Kidney epithelial cell (primary cell): ENCODE measurements at places on chromosomes 11 and 22. TPM values are rescaled to one million over a fixed set of nuclear protein-coding genes. Genes with fewer than 3 reads are reported as not detected.

The ROBO3 gene
- 57.0 and 70.2 TPM in 2 replicates for total RNA-seq

DNA sequence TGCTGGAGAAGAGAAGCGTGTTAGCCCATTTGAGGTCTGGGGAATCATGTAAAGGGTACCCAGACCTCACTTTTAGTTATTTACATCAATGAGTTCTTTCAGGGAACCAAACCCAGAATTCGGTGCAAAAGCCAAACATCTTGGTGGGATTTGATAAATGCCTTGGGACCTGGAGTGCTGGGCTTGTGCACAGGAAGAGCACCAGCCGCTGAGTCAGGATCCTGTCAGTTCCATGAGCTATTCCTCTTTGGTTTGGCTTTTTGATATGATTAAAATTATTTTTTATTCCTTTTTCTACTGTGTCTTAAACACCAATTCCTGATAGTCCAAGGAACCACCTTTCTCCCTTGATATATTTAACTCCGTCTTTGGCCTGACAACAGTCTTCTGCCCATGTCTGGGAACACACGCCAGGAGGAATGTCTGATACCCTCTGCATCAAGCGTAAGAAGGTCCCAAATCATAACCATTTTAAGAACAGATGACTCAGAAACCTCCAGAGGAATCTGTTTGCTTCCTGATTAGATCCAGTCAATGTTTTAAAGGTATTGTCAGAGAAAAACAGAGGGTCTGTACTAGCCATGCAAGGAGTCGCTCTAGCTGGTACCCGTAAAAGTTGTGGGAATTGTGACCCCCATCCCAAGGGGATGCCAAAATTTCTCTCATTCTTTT lies 65.2 kb downstream of the ALX4 start:
- DNase-seq: no peak

DNA sequence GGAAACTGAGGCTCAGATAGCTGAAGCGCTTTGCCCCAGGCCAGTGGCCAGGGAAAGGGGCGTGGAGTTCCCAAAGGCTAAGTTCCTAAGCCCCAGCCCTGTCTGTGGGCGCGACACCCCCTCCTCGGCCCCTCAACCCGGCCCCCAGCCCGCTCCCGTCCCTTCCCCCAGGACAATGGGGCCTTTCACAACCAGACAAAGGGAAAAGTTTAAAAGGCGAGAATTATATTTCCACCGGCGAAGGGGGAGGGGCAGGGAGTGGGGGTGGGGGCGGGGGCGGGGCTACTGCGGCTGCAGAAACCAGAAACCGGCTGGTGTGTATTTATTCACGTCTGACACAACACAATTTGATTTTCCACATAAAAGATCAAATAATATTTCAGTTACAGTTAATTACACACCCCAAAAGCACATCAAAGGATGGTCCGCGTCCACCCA lies 192.1 kb downstream of the MN1 start:
- DNase-seq: no peak

The CHRM1 gene
- total RNA-seq: not detected in 2 replicates

- DNase-seq: no peak
Observed at GRCh38 chr22:40958299-40958698, 7.1 kb downstream of the RBX1 start.

The OR4C12 gene
- total RNA-seq: not detected in 2 replicates

The CREBZF gene
- 21.4 and 24.7 TPM in 2 replicates for total RNA-seq

The BRSK2 gene
- 0.75 and 2.4 TPM in 2 replicates for total RNA-seq

- no peak for DNase-seq
Observed at GRCh38 chr11:11476499-11476898, 123.4 kb upstream of the CSNK2A3 start.

- DNase-seq: no peak
Observed at GRCh38 chr11:73801136-73801535, 13.5 kb downstream of the MRPL48 start.

DNA sequence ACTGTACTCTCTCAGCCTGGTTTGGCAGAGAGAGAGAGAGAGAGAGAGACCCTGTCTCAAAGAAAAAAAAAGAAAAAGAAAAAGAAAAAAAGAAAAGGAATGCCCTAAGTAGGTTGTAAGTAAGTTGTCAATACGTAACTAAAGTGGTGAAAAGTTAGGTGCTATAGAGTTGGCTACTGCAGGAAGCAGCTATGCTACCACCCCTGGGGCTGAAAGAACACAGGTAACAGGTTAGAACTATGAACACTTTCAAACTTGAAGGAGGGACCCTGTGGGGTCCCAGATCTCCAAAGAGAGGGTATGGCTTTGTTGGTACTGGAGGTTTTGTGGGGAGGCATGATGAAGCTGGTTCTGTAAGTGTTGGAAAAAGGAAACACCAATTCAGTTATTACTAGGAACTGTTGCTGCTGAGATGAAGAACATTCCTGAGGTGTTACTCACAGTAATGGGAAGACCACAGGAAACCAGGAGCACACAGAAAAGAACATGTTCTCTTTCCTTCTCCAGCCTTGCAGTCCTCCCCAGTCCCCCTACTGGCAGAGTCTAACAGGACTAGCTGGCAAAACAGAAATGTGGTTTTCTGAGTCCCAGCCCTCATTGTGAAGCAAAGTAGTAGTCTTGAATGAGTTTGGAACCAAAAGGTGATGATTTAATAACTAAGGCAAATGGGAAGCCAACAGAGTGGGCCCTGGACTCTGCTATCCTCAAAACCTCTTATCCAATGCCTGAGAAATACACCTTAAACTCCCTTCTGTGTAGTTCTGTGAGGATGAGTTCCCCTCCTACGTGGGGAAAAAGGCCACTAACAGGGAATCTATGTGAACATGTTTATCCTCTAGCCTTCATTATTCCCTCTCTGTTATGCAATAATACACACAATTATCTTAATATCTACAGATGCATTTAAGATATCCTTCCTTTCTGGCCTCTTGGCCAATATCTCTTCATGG lies 427.0 kb upstream of the DDI1 start:
- DNase-seq: peak; percentile 94

- DNase-seq: no peak
Observed at GRCh38 chr11:63614136-63614671, at the start of gene PLAAT3. TSS of gene PLAAT3 (minus strand) at chr11:63614433. CDS start at chr11:63614014, 419 bp downstream.

DNA sequence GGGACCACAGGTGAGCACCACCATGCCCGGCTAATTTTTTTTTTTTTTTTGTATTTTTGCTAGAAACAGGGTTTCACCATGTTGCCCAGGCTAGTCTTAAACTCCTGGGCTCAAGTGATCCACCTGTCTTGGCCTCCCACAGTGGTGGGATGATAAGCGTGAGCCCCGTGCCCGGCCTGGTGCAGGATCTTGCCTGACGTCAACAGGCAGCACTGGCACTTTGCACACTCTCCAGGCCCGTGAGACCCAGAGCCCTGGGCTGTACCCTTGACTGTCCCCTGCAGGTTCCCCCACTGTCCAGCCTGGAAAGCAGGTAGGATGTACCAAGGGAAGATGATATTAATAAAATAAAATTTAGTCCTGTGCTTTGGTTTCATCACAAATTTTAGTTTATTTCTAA lies 29.1 kb upstream of the PANX2 start:
- no peak for DNase-seq

The NEFH gene
- 5.2 and 5.7 TPM in 2 replicates for total RNA-seq

The BRMS1 gene
- total RNA-seq: 84.9 and 86.5 TPM in 2 replicates

DNA sequence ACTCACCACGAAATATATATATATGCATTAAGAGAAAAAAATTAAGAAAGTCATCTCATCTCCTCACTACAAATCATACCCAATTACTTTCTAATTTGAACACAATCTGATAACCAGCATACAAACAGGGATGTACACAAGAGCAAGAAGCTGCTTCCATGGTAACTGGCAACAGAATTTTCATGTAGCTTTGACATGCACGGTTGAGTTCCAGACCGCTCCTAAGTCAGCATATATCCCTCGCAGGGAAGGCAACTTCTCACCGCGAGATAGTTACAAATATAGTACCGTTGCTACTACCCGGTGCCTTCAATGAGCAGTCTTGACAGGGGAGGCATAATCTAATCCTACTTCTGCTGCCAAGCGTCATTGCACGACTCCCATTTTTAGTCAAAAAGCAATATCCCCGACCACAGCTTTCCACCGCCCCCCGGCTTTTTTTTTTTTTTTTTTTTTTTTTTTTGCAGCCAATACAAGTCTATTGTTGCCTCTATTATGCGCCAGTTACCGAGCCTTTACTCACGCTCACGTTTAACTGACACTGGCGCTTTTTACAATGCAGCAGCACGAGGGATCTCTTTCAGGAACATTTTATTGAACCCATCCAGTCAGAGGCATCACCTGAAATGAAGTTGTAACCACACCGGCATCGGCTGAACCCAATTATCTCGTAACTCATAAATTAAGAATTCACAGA lies 2.2 kb downstream of the CADM1 start:
- no peak for DNase-seq

The NLRP10 gene
- total RNA-seq: not detected in 2 replicates

- DNase-seq: no peak
Observed at GRCh38 chr11:60945295-60945667, 6.7 kb downstream of the SLC15A3 start.

The TMEM45B gene
- total RNA-seq: 2.3 and 2.8 TPM in 2 replicates

The HOATZ gene
- total RNA-seq: not detected in 2 replicates

GRCh38 chr11:129412494-129412893 lies 36.8 kb downstream of the BARX2 start:
- DNase-seq: no peak

The KLHL35 gene
- 1.5 and 6.8 TPM in 2 replicates for total RNA-seq

The GAL3ST1 gene
- 2.5 and 4.0 TPM in 2 replicates for total RNA-seq

The SLC5A1 gene
- 0.38 and 0.55 TPM in 2 replicates for total RNA-seq

- DNase-seq: no peak
Observed at GRCh38 chr11:127070808-127071207, 70.2 kb upstream of the KIRREL3 start.

The C11orf42 gene
- not detected in 2 replicates for total RNA-seq

DNA sequence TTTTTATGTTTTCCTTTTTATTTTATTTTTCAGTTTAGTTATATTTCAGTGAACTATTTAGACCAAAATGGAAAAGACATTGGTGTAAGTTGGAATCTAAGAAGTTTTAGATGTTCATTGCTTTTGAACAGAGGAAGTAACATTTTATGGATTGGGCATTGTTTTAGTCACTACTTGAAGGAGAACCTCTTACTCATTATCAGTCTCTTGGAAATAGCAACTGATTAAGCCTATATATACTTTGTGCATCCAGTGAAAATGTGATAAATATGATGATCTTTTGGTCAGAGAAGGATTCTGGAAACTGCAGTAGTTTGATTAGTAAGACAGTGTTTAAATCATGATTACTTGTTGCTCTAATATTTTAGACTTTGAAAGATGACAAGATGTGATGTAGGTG lies 14.4 kb downstream of the ARHGEF12 start:
- DNase-seq: no peak

- DNase-seq: no peak
Observed at GRCh38 chr11:66280428-66280827, 2.5 kb downstream of the CNIH2 start.

GRCh38 chr11:65856689-65857499 lies 1.1 kb downstream of the CFL1 start:
- no peak for DNase-seq

GRCh38 chr11:43871051-43871450 lies 9.6 kb upstream of the ALKBH3 start:
- DNase-seq: no peak

- DNase-seq: no peak
Observed at GRCh38 chr11:130738611-130739010, 177.7 kb downstream of the SNX19 start.

DNA sequence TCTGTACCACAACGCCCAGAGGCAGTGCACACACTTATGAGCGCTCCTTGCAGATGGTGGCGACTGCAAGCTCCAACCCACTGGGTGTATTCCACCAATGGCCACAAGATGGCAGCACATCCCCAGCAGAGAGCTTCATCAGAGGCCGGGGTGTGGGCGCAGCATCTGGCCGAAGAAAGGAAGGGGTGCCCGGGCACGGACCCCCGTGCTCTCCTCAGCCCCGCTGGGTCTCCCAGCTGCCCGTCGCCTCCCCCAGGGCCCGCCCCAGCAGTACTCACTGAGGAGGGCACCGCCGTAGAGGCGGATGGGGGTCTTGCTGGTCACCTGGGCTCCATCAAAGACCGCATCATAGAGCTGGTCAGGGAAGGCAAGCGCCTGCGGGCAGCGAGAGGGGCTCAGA lies 14.2 kb downstream of the TP53I11 start:
- DNase-seq: no peak

DNA sequence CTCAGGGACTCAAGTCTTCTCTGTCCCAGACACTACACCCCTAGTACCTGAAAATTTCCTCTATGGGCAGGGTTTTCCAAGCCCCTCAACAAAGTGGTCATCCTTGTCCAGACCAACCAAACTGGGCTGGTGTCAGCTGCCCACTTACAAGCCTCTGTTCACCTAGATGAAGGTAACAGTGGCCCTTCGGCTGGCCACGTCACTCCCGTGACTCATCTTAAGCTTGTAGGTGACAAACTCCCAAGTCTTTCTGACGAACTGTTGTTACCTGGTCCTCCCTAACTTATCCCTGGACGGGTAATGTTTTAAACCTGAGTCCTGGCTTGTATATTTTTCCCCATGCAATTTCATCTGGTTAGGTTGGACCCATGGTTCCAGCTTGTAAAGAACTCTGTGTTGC lies 4.7 kb downstream of the CXCR5 start:
- no peak for DNase-seq

GRCh38 chr11:78533399-78533798 lies 41.3 kb downstream of the NARS2 start:
- no peak for DNase-seq

- DNase-seq: no peak
Observed at GRCh38 chr11:122025757-122026156, 90.3 kb downstream of the BLID start.

DNA sequence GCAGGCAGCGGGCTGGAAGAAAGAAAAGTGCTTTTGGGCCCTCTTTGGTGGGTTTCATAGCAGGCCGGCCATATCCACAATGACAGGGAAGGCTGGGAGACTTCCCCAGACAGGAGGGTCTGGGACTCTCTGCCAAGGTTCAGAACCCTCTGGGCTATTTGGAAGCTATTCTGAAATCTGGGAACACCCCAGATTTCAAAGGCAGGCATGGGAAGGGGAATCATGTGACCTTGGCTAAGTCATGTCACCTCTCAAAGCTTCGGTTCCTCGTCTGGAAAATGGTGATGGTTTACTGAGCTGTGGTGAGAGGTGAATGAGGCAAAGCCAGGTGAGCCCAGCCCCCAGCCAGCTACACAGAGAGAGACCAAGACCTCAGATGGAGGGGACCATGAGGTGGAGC lies 4.6 kb downstream of the CASTOR1 start:
- DNase-seq: no peak

- DNase-seq: no peak
Observed at GRCh38 chr11:16178273-16178672, 178.1 kb downstream of the SOX6 start.

The DDI1 gene
- total RNA-seq: not detected in 2 replicates

DNA sequence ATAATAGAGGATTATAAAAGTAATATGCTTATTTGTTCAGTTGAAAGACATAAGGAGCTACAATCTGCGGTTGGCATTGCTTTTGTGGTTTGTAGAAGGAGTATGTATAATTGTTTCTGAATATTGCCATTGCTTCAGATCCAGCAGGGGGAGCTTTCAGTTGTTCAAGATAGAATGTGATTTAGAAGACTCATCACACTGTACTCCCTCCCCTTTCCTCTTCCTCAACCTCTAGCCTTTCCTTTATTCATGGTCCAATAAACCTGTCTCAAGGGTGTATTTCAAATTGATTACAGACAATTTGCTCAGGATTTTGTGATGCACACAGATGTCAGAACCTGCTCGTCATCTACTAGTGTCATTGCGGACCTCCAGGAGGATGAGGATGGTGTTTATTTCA lies 9.8 kb downstream of the PRMT3 start:
- DNase-seq: peak; percentile 25

The MS4A6E gene
- total RNA-seq: not detected in 2 replicates

- DNase-seq: no peak
Observed at GRCh38 chr22:27937453-27937852, 18.4 kb upstream of the PITPNB start.

- no peak for DNase-seq
Observed at GRCh38 chr11:47773882-47774281, 6.7 kb upstream of the FNBP4 start.

- no peak for DNase-seq
Observed at GRCh38 chr22:50674606-50675552, 2.3 kb downstream of the SHANK3 start.
